ENCODE measurements at places on chromosomes 5 and 9.

DNA sequence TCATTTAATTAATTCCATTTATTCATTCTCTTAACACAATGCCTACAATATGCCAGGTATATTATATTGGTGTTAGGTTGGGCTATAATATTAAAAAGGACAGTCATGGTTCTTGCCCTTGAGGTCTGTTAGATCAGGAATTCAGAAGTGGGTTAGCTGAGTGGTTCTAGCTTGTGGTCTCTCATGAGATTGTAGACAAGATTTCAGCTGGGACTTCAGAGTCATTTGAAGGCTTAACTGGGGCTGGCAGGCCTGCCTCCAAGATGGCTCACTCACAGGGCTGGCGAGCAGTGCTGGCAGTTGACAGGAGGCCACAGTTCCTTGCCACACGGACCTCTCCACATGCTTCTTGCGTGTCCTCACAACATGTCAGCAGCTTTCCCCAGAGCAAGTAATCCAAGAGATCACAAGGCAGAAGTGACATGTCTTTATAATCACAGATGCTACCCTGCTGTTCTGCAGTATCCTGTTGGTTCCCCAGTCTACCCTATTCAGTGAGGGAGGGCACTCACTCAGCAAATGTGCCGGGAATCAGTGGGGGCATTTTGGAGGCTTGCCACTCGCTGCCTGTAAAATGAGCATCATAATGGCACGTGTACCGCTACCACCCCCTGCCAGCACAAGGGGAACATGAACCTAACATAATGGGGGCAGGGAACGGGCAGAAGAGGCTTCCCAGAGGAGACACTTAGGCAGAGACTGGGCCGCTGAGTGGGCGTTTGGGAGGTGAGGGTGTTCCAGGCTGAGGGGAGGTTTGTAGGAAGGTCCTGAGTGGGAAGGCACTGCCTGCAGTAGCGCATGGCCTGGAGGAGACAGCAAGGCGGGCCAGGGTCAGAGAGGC, 70.0 kb downstream of the EXOSC2 start:
- no peak for DNase-seq

DNA sequence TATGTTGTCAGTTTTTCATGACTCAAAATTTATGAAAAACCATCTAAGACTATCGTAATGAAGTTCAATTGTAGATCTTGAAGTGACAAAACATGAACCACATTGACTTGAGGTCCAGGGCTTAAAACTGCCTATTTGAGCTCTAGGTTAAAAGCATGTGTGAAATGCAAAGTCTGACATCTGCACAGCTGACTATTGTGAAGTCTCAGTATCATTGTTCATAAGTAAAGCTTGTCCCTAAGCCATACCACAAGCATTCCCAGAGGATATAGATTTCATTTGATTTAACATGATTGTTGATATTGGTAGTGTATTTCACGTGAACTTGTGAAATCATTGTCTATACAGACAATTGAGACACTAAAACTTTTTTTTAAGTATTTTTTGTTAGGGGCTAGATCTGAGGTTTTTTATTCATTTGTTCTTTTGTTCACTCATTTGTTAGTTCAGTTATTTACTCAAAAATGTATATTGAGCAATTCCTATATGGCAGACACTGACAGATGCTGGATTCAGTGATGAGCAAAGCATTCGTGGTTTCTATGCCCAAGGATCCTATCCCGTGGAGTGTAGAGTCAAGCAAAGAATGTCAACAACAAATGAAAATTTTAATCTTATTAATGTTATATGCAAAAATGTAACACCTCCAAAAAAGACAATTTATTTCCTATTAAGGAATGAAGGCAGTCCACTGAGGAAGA, 485.2 kb downstream of the RAB3C start:
- no peak for DNase-seq

DNA sequence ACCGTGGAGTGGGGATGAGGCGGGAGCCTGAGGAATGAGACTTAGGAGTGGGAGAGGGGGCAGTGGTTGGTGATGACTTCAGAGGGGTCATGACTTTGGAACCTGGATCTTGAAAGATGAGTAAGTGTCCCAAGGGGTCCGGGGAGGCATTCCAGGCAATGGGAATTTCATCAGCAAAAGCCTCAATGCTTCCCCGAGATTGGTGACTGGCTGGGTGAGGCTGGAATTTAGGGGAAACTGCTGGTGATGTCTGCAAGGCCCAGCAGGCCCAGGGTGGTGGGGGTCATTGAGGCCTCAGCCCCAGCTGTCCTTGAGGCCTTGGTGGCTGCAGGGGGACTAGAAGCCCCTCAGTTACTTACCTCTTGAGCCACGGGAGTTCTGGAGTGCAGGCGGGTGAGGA, 7.5 kb downstream of the NDST1 start:
- no peak for DNase-seq

- DNase-seq = no peak
Observed at GRCh38 chr5:117488976-117489500, 914.4 kb upstream of the SEMA6A start.

DNA sequence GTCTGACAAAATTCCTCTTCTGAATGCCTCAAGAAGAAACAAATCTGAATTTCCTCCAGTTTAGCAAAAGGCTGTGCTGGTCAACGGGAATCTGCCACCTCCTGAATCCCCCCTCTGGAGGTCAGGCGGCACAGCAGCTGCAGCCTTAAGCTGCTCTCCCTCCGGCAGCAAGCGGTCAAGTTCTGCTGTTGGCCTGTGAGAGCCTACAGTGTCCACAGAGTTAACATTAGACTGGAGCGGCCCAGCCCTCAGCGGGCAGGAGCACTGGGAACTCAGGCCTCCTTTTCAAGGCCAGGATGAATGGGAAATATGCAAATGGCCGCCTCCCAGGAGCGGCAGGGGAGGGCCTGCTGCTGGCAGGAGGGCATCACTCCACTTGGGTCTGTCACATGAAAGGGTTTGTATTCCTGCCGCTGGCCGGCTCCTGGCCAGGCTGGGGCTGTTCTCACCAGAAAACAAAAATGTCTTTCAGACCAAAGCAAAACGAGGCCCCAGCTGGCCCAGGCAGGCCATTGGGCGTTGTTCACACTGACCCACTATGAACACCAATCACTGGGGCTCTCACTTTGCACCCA, 8.2 kb downstream of the ACSL6 start:
- DNase-seq = no peak

DNA sequence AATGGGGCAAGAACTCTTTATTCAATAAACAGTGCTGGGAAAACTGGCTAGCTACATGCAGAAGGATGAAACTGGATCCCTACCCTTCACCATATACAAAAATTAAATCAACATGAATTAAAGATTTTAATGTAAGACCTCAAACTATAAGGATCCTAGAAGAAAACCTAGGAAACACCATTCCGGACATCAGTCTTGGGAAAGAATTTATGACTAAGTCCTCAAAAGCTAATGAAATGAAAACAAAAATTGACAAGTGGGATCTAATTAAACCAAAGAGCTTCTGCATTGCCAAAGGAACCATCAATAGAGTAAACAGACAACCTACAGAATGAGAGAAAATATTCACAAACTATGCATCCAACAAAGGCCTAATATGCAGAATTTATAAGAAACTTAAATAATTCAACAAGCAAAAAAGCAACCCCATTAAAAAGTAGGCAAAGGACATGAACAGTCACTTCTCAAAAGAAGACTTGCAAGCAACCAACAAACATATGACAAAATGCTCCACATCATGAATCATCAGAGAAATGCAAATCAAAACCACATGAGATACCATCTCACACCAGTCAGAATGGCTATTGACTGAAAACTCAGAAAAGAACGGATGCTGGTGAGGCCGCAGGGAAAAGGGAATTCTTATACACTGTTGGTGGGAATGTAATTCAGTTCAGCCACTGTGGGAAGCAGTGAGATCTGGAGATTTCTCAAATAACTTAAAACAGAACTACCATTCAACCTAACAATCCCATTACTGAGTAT, 104.3 kb upstream of the MAP3K1 start:
- no peak for DNase-seq

GRCh38 chr5:34719029-34719428, 62.9 kb downstream of the RAI14 start:
- DNase-seq = no peak

DNA sequence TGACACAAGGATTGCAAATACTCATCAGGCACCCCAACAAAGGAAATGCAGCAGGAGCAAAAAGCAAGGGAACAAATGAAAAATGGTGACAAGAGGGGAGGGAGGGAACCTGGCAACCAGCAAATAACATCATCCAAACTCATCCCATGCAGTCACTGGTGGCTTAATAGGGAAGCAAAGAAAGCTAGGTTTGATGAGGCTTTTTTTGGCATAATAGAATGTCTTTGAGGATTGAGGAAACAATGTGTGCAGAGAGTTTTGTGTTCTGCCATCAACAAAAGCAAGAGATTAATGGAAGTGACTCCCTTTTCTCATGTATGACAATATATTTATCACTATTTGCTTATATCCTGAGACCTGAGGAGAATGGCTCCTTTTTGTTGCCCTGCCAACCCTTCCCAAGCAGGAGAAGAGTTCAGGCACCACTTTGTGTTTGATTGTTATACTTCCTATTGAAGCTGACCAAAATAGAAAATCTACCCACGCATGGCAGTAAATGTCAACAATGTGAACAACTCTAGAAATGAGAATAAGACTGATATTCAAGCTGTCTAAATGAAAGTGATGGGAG, 375.7 kb downstream of the CAAP1 start:
- no peak for DNase-seq

- no peak for DNase-seq
Observed at GRCh38 chr5:120446901-120447300, 17.2 kb upstream of the PRR16 start.

- no peak for DNase-seq
Observed at GRCh38 chr5:24368115-24368514, 276.7 kb downstream of the CDH10 start.

- no peak for DNase-seq
Observed at GRCh38 chr5:147956064-147956841, 49.9 kb upstream of the C5orf46 start.

- no peak for DNase-seq
Observed at GRCh38 chr9:136051453-136051836, 43.6 kb downstream of the NACC2 start.

GRCh38 chr5:149157330-149157729, 16.0 kb downstream of the ABLIM3 start:
- DNase-seq = no peak

GRCh38 chr9:2298217-2298616, 283.1 kb downstream of the SMARCA2 start:
- no peak for DNase-seq

GRCh38 chr9:89986190-89986589, 381.4 kb downstream of the GADD45G start:
- no peak for DNase-seq

DNA sequence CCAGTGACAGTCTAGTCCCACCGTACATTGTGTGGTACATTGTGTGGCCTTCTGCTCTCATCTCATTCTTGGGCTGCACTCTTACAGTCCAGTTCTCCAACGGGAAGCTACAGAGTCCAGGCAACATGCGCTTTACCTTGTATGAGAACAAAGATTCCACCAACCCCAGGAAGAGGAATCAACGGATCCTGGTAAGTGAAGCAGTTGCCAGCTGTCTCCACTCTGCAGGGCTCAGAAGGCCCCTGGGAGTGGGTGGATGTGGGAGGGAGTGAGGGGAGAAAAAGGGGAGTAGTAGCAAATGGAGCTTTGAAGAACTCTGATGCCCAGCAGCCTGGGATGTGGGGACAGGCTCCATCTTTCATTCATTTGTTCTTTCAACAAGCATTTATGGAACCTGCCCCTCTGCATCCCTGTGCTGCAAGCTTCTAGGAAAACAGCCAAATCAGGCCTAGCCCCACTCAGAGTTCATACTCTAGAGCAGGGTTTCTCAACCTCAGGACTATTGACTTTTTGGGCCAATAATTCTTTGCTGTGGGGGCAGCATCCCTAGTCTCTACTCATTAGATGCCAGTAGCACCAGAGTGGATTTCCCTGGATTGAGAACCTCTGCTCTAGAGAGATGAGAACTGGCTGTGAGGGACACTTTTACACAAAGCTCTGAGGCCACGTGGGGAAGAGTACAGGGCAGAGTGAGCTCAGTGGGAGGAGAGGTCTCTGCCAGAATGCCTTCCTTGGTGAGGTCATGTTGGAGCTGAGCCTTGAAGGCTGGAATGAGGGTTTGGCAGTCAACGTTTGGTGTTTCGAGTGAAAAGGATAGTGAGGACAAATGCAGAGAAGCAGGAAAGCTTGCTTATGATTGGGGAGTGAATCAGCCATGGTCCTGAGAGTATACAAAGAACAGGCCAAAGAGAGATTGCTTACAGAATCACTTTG, 1.1 kb downstream of the POLR1E start:
- no peak for DNase-seq

- DNase-seq = no peak
Observed at GRCh38 chr5:179279347-179280094, 65.7 kb downstream of the ADAMTS2 start.

DNA sequence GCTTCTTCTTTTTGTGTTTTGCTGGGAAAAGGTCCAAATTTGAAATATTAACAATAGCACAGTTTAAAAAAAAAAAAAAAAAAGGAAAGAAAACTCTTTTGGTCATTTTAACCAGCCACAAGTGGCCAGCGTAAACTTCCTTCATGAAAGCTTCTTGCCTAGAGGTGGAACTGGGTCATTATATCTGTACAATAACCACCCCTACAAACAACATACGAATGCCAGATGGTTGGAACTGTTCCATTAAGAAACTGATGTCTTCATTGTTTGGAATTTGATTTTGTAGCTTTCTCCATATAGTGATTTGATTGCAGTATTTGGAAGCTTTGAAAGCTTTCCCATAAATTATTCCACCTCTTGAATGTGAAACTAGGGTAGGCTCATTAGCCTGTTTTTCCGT, 18.3 kb upstream of the LPAR1 start:
- DNase-seq = no peak

DNA sequence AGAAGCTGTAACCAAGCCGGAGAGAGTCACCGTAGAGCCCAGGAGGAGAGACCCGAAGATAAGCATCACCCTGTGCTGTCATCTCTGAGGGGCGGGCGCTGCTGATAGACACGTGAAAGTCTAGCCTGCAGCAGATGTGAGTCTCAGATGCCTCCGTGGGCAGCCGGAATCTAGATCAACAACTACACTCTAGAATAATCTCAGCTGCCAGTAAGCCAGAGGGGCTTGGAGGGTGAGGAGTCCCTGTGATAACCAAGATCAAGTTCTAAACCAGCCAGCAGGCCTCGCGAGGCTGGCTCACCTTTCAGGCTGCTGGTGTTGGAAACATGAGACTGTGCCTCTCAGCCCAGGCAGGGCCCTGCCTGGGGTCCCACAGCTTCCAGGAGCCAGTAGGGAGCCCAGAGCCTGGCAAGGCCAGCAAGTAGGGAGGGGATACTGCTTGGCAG, 54.1 kb downstream of the DAPK1 start:
- no peak for DNase-seq

- DNase-seq = no peak
Observed at GRCh38 chr9:4095484-4095883, 204.4 kb downstream of the GLIS3 start.

- DNase-seq = no peak
Observed at GRCh38 chr5:137024044-137024443, 475.1 kb downstream of the SPOCK1 start.
